HS-5 (cell line): ENCODE measurements at places on chromosomes 1 and 21.

GRCh38 chr1:187715483-187715882, 886.7 kb downstream of the PLA2G4A start:
- DNase-seq, result no peak

- DNase-seq, result no peak
Observed at GRCh38 chr1:5887971-5888361, 104.3 kb downstream of the NPHP4 start.

DNA sequence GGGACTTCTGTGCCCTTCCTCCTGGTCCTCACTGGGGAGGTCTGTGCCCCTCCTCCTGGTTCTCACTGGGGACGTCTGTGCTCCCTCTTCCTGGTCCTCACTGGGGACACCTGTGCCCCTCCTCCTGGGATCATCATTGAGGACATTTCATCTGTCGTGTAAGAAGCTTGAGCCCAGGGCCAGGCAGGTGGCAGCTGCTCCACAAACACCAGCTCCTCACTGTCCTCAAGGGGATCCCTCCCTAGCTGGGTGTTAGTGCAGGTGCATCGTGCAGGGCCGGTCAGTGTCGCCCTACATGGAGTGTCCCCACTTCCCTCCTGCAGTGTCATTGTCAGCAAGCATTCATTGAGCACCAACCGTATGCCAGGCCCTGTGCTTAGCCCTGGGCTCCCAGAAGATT, 312.7 kb downstream of the PTPRU start:
- DNase-seq, result no peak

DNA sequence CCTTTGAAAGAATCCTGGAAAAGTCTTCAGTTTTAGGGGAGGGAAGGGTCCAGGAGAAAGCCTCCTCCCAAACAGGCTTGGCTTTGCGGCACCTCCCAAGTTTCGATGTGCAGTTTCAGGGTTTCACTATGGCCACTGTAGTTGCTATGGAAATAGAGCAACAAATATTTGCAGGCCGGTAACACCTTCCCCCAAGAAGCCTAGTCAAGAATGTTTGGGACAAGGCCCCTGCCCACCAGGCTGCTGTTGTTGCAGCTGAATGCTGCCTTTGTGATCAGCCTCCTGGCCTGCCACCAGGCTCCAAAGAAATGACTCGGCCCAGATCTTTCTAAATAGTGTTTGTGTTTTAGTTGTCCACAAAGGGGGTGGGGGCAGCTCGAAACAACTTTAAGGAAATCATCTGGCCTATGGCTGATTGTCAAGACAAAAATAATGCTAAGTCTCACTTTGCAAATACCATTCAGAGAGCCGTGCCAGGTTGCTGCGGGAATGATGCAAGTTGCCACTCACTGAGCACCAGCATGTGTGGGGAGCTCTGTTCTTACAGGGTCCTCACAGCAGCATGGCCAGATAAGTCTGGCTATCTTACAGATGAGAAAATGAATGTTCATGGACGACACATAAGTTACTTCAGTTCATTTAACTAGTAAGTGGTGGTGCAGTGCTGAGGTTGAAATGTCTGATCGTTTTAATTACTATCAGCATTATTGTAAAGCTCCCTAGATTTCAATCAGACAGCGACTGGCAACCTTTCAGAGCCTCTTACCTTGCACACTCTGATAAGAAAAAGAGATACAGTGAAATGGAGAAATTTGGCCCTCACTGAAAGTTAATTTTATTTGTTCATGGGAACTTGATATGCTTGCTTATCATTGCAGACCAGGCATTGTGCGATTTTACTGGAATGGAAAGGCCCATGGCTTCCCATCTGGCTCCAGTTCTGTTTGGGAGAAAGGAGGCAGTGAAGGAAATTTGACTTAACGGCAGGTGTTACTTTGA, 91.2 kb upstream of the JUN start:
- no peak for DNase-seq

DNA sequence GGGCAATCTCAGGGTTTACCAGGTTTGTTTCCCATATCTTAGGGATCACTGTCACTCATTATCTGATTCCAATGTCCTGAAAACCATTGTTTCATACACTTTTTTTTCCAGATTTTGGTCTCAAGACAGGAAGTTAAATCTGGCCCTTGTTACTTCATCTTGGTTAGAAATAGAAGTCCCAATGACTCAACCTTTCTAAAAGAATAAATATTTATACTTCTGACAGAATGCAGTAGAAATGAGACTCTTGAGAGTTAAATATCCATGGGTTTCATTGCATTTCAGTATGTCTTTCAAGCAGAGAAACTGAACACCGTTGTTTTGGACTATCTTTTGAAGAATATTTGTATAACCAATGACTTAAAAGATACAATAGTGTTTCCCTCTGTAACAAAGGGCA, 19.8 kb upstream of the VCAM1 start:
- DNase-seq, result no peak

GRCh38 chr1:211616231-211616964, 37.4 kb upstream of the SLC30A1 start:
- no peak for DNase-seq

GRCh38 chr1:96962216-96962615, 240.6 kb downstream of the PTBP2 start:
- DNase-seq, result no peak

- DNase-seq, result no peak
Observed at GRCh38 chr1:68010543-68010942, 39.9 kb downstream of the DIRAS3 start.

GRCh38 chr1:28737307-28738132, 780 bp downstream of the YTHDF2 start:
- DNase-seq, result no peak

DNA sequence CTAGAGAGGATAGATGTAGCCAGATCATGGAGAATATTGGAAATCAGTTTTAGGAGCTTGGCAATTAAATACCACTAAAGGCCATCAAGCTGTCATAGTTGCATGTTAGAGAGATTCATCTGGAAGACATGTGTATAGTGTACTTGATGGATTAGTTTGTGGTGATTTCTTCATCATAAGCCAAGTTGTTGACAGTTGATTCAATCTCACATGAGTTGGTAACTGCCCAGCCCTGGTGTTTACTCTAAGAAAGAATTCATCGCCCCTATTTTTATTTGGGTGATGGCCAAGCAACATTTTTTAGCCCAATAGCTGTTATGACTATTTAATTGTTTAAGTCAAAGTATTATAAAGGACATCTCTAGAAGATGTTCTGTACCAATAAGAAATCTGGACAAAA, 737.6 kb downstream of the PLA2G4A start:
- no peak for DNase-seq

- no peak for DNase-seq
Observed at GRCh38 chr1:169624122-169624521, 5.8 kb downstream of the SELP start.

GRCh38 chr1:231410036-231410612, 12.0 kb downstream of the EGLN1 start:
- DNase-seq, result no peak

DNA sequence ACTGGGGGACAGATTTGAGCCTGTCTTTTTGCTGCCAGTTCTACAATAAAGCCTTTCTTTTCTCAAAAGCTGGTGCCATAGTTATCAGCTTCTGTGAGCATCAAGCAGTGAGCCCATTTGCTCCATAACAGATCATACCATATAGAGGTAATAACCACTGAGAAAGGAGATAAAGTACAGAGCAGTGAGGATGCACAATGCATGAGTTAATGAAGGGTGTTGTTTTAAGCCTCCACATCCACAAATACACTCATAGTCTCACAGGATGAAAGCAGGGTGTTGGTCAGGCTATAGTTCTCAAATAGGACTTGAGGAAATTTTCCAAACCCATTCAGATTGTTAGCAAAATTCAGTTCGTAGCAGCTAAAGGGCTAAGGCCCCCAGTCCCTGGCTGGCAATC, 25.6 kb upstream of the SLC35A3 start:
- no peak for DNase-seq

DNA sequence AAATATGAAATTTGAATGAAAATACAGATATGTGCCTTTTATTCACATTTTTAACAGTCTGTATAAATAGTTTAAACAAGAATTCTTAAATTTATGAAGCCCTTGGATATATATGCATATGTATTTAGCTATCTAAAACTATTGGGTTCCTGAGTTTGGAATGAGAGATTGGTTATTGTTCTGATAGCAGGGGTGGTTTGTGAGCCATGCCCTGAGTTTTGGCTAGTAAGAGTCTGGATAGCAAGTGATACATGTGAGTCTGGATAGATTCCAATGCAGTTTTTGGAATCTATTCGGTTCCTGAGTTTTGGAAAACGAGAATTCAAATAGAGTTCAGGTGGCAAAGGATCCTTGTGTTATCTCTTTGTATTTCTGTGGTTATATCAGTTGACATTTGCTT, 2.8 kb downstream of the MAN1A2 start:
- DNase-seq, result no peak

DNA sequence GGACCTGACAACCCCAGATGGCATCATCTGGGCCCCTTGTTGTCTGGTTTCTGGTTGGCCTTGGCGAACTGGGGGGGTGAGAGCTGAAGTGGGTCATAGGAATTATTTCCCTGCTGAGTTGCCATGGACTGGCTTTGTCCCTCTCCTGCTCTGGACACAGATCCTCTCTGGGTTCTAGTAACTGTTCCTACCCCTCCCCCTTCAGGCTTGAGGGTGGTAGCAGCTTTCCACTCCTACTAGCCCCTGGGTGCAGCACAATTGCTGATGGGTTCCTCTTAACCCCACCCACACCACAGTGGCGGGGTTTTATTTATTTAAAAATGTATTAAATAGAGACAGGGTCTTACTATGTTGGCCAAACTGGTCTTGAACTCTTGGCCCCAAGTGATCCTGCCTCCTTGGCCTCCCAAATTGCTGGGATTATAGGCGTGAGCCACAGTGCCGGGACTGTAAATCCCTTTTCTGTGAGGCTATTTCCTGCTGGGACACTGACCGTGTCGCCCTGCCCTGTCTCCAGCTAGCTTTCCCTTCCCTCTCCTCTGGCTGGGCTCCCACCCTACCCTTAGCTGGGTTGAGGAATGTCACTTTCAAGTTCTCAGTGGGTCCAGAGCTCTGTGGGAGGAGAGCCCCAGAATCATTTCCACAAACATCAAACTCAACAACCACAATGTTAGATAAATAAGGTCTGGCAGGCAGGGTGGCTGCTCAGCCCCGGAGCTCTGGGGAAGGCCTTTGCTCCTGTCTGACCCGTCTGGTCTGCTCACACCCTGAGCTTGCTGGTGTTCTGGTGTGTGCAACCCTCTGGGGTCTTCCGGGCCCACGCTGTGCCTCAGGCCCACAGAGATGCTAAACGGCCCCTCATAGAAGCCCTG, 112.7 kb upstream of the WNT4 start:
- no peak for DNase-seq

DNA sequence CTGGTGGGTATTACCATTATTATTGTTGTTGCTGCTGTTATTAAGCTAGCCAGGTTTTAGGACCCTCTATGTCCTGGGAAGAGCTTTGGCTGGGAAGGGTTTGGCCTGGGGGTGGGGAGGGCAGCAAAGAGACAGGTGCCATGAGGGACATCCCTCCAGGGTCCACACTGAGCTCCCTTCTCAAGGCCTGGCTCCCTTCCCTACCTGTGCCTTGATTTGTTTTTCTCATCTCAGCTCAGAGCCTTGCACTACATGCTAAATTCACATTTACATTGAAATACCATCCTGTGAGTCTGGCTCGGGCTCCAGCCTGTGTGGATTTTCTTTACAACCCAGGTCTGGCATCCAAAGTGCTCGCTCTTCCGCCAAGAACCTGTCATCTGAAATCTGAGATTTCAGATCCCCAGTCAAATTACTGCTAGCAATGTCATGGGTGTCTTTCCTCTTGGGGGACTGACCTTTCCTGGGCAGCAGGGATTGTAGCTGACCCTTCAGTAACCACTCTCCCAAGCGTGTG, 536.3 kb downstream of the PTPRU start:
- no peak for DNase-seq

- no peak for DNase-seq
Observed at GRCh38 chr21:20443558-20444155, 554.6 kb upstream of the NCAM2 start.

- no peak for DNase-seq
Observed at GRCh38 chr1:232385221-232385620, 244.7 kb downstream of the SIPA1L2 start.

DNA sequence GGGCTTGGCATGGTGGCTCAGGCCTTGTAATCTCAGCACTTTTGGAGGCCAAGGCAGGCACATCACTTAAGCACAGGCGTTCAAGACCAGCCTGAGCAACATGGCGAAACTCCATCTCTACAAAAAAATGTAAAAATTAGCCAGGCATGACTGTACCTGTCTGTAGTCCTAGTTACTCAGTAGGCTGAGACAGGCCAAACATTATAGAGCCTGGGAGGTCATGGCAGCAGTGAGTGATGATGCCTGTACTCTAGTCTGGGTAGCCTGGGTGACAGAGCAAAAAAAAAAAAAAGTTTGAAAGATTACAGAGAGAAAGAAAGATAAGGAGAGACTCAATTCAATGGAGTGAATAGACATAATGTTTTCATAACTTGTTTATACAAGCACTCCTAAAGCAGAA, 556.5 kb upstream of the BRINP3 start:
- DNase-seq, result no peak

- no peak for DNase-seq
Observed at GRCh38 chr1:152961226-152961891, 9.1 kb upstream of the SPRR4 start.

GRCh38 chr21:33514229-33514628, 22.7 kb upstream of the DNAJC28 start:
- DNase-seq, result no peak

GRCh38 chr1:51878308-51878615, 265 bp downstream of the NRDC start:
- DNase-seq, result no peak

DNA sequence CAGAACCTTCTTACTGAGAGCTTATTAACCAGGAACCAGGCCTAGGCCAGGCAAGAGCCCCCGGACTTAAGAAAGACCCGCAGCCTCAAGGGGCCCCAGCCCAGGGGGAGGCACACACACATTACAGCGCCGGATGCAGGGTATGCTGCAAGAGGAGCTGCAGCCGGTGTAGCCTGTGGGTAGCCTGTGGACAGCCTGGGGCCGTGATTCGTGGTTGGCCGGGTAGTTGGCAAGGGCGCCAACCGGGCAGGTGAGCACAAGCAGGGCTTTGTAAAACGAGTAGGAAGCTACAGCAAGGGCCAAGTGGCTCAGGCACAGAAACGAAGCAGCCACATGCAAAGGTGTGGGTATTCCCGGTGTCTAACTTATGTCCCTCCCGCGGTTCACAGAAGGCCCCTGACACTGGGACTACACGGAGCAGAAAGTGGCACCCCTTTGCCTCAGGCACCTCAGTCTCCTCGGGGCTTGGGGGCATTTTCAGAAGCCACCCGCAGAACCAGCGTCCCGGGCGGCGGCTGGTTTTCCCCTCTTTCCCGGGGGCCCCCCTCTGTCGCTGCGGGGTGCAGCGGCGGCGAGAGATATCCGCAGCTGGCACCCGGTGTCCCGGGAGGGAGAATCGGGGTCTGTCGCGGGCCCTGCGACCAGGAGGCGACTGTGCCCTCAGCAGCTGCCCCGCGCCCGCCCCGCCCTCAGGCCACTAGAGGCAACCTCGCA, 40.8 kb downstream of the KIAA1614 start:
- peak; percentile 5 for DNase-seq

GRCh38 chr21:17848228-17848627, 29.1 kb upstream of the C21orf91 start:
- peak; percentile 87 for DNase-seq

GRCh38 chr21:42833439-42833815, 45.9 kb downstream of the WDR4 start:
- DNase-seq, result no peak
